Activated CD4-positive, alpha-beta memory T cell treated with anti-CD3 and anti-CD28 coated beads for 36 hours (primary cell): ENCODE measurements at places on chromosomes 2 and 18.

- no peak for DNase-seq
Measured at GRCh38 chr2:204357286-204357685, 188.0 kb upstream of the PARD3B start.

GRCh38 chr18:13610555-13611141, 115.7 kb downstream of the FAM210A start:
- DNase-seq = peak; percentile 8

DNA sequence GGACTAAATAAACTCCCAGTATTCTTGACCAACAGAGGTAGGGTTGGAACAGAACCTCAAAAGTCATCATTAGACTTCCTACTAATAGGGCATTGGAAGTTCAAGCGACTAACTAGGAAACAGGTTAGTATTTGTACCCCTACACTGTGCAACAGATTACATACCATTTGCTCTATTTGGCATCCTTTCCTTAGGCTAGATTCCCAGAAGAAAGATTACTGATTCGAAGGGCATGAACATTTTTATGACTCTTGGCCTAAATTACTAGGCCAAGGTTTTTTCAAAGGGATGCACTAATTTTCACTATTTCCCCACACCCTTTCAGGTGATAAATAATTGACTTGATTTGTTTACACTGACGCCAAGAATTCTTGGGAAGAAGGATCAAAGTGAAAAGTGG, 104.8 kb upstream of the CYP1B1 start:
- no peak for DNase-seq

GRCh38 chr2:101540518-101540917, 65.6 kb upstream of the RFX8 start:
- DNase-seq = no peak

DNA sequence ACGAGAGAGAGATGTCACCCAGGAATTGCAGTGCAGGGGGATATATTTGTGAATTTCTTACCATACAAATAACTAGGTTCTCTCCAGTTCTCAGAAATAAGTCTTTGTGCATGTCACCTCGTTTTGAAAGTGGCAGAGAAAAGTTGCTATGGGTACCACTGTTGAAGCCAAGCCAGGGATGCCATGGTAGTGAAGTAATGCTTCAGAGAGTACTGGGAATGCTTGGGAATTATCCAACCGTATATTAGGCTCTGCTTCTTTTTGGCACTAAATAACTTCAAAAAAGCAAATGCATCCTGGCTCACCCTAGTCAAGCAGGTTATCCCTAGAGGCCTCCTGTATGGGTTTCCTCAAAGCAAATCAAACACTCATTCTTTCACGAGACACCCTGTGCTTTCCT, 50.7 kb upstream of the DDX18 start:
- DNase-seq = no peak

DNA sequence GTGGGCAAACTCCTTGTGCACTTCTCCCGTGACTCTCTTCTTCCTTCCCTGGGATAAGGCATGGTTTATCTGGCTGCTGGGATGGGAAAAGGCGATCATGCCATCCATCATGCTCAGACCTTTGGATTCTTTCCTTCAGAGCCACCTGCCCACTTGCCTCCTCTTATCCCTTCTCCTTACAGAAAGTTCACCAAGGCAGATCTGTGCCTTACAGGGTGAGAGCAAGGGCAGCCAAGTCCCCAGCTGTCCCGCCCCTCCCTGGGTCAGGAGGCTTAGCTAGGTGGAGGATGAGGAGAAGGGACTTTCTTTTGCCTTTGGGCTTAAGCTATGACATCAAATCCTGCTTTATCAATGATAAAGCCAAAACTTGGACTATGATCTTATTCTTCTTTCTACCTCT, 47.6 kb downstream of the KCNE4 start:
- no peak for DNase-seq

DNA sequence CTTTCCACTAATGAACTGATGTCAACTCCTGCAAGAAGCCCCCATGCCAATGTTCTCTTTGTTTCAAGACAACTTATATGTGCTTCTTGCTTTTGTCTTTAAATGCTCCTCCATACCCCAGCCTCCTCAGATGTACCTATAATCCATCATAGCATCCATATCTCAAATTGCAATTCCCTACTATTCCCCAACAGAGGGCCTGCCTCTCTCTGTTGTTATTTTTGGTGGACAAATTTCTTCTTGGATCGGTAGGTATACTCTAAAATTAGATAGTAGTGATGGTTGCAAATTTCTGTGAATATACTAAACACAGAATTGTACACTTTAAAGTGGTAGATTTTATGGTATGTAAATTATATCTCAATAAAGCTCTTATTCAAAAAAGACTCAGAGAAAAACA, 820.1 kb downstream of the METTL4 start:
- no peak for DNase-seq

- DNase-seq = no peak
Measured at GRCh38 chr2:214379227-214379626, 31.6 kb upstream of the VWC2L start.
